ENCODE measurements at places on chromosomes 7 and 10.

DNA sequence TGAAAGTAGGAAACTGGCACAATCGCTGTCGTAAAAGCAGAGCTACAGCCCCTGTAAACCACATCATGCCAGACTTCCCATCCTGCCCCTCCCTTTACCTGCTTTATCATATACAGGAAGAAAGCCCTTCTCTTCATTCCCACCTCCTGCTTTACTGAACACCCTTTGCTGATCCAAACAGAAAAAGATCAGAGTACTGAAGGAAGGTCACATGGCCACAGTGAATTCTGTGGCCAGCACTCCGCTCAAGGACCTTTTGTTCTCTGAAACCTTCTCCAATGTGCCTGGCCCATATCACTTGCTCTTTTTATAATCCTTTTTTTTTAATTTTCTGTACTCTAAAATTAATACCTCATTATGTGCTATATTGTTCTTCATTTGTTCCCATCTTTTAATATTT is 108.8 kb upstream of the LRGUK start:
- no peak for DNase-seq

DNA sequence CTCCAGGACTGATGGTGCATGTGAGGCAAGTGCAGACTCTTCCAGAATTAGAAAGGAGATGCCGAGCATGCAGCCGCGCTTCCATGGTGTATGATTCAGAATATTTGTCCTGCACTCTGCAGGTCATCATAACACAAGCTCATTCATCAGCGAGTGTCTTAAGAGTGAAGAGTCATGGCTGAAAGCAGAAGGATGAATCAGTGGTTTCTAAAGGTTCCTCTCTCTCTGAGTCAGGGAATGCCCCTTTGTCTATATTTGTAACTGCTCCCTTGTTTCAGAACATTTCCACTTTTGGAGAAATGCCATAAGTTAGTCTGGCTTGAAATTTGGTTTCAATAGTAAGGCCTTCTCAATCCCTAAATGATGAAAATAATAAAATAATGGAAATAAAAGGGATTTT is 52.3 kb downstream of the HECW1 start:
- no peak for DNase-seq

DNA sequence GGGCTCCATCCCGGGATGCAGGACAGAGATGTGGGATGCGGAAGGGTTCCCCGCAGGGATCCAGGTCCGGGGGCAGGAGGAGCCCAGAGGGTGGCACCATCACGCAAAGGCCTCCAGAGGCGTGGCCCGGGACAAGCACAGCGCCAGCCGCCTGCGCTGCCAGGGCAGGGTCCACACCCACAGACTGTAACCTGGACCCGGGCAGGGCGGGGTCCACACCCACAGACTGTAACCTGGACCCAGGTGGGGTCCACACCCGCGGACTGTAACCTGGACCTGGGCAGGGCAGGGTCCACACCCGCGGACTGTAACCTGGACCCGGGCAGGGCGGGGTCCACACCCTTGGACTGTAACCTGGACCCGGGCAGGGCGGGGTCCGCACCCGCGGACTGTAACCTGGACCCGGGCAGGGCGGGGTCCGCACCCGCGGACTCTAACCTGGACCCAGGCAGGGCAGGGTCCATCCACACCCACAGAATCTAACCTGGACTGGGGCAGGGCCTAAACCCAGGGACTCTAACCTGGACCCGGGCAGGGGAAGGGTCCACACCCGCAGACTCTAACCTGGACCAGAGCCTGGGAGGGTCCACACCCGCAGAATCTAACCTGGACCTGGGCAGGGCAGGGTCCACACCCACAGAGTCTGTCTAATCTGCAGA is 37.5 kb upstream of the SUN1 start:
- no peak for DNase-seq

DNA sequence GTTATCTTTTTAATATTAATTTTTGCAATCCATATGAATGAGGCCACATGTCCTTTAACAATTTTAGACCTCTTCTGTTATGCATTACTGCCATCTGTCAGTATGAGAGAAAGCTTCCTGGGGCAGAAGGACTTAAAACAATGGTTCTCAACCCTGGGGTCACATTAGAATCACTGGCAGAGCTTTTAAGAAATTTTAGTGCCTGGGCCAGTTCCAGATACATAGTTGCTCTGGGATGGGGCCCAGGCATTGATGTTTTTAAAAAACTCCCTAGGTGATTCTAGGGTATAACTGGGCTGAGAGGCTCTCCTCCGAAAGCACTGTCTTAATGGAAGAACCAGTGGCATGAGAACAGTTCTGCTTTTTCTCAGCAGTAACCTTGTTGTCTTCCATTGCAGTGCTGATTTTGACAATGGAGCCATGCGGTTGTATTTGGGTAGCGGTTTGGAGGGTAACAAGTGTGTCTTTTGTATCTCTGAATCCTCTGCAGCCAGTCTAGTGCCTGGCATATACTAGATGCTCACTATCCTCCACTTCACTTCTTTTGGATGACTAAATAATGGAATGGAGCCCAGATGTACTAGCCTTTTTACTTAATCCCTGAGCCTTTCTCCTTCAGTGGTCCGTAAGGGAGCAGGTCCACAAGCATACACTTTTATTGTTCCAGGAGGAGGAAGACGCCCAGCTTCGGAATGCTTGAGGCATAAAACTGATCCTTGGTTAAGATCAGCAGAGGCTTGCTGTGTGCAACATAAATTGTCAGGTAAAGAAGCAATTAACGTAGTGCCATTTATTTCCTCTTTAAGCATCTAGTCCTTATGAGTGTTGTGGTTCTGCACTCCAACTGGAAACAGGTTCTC is 227.1 kb downstream of the AUTS2 start:
- no peak for DNase-seq

DNA sequence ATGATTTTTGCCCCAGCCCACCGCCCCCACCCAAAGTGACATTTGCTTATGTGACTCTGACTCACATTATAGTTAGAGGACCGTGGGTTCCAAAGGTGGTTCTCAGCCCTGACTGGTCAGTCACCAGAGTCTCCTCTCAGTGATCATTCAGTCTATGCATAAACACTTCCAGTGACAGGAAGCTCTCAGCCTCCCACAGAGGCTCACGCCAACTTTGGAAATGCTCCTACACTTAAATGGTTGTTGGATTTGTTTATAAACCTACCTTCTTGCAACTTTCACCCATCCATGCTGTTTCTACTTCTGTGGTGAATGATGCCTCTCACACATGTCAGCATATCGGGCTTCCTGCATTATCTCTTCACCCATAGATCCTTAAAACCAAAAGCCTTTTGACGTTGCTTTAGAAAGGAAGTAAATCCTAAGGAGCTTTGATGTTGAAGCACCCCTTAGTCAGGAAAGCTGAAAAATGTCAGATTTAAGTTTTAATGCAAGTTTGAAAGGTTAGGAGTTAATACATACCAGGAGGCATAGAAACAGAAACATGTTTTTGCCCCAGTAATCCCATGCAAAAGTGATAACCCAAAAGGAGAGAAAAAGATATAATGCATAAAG is 46.5 kb upstream of the FGL2 start:
- DNase-seq = no peak

- no peak for DNase-seq
Measured at GRCh38 chr7:106621393-106622132, 39.4 kb downstream of the CCDC71L start.

DNA sequence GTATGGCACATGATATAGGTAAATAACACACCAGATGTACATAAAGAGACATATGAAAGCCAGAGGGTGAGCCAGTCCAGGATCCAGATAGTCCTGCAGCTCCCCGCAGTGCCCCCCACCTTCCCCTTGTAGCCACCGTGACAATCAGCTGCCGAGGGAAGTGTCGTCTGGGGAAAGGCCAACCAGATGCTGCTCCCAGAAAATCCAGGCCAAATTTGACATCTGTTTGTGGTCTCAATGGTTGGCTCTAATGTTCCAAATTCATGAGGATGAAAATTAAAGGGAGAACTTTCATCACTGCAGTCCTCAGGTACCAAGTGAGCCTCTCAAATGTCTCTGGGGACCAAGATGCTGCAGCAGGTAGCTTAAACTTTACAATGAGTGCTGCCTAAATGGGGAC is 210.3 kb downstream of the PTEN start:
- no peak for DNase-seq

DNA sequence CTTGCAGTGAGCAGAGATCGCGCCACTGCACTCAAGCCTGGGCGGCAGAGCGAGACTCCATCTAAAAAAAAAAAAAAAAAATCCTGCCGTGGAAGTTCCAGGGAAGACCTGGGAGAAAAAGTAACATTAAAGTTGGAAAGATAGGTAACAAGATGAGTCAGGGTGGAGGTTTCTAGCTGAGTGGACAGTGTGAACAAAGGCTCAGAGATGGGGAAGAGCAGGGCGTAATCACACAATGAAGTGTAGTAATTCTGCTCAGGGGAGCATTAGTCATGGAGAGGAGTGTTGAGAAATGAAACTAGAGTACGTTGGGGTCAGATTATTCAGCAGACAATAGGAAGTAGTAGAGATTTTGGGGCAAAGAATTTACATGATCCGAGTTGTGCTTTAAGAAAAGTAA is 21.6 kb upstream of the WASL start:
- no peak for DNase-seq

DNA sequence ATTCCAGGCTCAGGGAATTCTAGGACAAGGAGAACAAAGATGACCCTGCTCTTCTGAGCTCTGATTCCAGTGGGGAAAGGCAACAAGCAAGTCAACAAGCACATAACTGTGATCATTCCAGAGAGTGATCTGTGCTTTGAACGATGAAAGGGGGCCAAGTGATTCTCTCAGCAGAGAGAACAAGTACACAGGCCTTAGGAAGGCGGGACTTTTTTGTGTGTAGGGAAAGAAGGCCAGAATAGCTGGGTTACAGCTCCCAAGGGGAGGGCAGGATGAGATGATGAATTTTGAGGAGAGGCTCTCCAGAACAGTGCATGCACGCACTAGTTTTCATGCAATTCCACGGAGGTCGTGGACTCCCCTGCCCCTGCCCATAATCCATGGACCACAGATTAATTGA is 565.2 kb downstream of the SDK1 start:
- DNase-seq = no peak

GRCh38 chr7:36985866-36986400 is 261.6 kb upstream of the AOAH start:
- peak; percentile 73 for DNase-seq

- no peak for DNase-seq
Measured at GRCh38 chr7:28178599-28178998, 2.0 kb downstream of the JAZF1 start.

- no peak for DNase-seq
Measured at GRCh38 chr10:35140126-35140525, 13.5 kb downstream of the CREM start.

GRCh38 chr7:81207801-81208200 is 288.9 kb upstream of the SEMA3C start:
- no peak for DNase-seq

Measured in NCI-H1105 (cell line).